Fibroblast of skin of abdomen (primary cell): ENCODE measurements at places on chromosomes 7 and 10.

- no peak for DNase-seq
Observed at GRCh38 chr7:39105720-39106119, 128.0 kb downstream of the POU6F2 start.

DNA sequence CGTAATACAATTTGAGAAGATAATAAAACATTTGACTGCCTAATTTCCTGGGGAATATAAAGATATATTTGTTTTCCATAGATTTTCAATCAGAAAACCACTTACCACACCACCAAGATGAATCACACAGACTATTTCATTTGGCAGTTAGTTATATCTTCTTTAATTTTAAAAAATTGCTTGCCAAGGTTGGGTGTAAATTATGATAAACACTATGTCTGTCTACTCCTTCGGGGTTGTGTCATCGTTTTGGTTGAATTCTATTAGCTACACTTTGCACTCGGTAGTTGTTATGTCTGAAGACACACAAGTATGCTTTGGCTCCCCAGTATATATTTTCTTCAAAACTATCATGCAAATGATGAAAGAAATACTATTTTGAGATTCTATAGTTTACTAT lies 594.8 kb upstream of the SEMA3D start:
- DNase-seq, result peak; percentile 68

- peak; percentile 36 for DNase-seq
Observed at GRCh38 chr7:76155938-76156337, 45.8 kb upstream of the SRRM3 start.

DNA sequence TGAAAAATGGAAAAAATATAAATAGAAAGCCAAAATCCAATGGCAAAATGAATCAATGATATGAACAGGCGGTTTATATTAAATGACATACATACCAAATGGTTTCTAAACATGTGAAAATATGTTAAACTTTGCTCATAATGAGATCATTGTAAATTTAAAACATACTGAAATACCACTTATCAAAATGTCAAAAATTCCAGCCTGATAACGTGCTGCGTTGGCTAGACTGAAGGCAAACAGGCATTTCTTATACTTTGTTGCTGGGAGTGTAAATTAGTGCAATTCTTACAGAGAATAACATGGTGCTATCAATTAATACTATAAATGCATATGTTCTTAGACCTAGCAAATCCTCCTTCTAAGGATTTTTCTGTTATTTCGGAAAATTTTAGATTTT lies 225.8 kb upstream of the FAM3C start:
- peak; percentile 12 for DNase-seq

- no peak for DNase-seq
Observed at GRCh38 chr7:156167417-156167807, 355.1 kb upstream of the SHH start.

DNA sequence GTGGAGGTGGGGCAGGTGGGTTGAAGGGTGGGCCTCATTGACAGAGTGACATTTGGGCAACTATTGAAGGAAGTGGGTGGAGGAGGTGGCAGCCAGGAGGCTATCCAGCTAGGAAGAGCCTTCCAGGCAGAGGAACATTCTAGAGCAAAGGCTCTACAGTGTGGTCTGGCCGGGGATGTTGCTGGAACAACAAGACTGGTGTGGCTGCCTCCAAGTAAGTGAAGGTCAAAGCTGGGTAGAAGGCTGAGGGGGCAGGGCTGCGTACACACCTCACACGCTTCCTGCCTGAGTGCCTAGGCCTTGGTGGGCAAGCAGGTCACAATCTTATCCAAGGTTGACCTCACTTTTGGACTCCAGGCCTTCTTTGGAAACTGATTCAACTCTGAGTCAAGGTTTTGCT lies 6.6 kb downstream of the CPA1 start:
- no peak for DNase-seq

DNA sequence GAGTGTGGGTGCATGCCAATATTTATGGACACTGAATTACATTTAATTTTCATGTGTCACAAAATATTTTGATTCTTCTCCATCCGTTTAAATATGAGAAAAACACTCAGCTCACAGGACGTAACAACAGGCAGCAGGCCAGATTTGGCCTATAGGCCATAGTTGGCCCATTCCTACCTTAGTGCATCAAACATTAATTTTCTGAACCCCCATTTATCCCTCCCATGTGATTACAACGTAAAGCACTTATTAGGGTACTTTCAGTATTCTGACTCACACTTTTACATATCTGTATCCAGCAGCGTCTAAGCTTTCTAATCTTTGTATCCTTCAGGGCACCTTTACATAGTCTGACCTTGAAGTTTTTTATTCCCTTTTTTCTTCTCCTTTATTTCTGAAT lies 4.0 kb downstream of the IDI1 start:
- no peak for DNase-seq

DNA sequence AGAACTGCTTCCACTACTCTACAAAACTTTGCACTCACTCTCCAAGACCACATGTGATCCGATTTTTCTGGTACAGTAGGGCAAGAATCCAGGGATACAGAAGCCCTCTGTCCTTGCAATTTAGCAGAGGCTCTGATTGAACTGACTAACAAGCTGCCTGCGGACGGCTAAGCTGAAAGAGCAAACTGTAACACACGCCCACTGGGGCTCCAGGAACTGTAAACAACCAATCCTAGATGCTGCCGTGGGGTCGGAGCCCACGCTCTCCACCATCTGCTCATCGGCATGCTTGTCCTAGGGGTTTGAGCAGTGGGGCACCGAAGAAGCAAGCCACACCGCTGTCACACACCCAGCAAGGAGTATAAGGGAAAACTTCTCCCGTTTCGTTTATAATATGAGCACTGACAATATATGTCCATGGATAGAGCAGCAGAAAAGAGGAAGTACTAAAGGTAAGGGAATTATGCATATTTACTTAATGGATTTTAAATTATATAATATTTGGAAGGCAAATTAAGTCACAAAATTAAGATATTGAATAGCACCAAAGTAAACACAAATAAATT lies 634.4 kb upstream of the POT1 start:
- DNase-seq, result no peak

DNA sequence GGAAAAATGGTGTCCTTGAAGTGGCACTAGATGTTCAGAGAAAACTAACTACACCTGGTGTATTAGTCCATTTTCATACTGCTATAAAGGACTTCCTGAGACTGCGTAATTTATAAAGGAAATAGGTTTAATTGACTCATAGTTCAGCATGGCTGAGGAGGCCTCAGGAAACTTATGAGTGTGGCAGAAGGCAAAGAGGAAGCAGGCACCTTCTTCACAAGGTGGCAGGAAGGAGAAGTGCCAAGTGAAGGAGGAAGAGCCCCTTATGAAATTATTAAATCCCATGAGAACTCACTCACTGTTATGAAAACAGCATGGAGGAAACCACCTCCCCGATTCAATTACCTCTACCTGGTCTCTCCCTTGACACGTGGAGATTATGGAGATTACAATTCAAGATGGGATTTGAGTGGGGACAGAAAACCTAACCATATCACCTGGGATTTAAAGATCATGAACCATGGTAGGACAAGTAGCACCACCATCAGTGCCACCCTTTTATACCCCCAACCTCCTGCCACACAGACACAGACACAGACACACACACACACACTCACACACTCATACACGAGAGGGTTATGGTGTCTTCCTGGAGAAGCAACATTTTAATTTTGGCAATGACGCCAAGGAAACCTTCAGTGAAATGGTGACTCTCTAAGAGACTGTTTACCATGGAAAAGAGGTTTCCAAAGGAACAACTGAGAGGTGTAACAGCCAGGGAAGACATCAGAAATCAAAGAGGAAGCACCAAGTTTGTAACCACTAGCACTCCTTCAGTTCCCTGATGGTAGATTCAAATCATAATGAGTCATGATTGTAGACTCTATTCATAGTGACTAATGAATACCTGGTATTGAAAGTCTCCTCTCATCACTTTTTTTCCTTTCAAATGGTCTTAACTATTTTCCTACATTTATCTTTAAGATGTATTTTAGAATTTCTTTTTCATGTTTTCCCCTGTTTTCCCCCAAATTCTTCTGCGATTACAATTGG lies 41.8 kb upstream of the WNT16 start:
- peak; percentile 66 for DNase-seq
